LHCN-M2 (cell line): ENCODE measurements at places on chromosomes 13 and 19.
A peak's percentile ranks its signal among the peaks of the same experiment; 100 is the strongest.

DNA sequence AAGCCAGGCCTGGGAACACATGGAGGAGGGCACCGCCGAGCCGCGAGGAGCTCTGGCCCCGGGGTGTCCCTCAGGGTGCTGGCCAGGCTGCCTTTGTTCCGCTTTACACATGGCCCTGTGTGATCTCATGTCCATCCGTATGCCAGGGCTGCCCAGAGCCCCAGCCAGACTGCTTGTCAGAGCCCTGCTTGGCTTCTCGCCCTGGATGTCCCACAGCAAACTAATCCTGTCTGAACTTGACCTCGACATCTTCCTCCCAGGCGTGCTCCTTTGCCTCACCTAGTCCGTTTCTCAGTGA, 14.3 kb downstream of the BCKDHA start:
- DNase-seq = no peak

DNA sequence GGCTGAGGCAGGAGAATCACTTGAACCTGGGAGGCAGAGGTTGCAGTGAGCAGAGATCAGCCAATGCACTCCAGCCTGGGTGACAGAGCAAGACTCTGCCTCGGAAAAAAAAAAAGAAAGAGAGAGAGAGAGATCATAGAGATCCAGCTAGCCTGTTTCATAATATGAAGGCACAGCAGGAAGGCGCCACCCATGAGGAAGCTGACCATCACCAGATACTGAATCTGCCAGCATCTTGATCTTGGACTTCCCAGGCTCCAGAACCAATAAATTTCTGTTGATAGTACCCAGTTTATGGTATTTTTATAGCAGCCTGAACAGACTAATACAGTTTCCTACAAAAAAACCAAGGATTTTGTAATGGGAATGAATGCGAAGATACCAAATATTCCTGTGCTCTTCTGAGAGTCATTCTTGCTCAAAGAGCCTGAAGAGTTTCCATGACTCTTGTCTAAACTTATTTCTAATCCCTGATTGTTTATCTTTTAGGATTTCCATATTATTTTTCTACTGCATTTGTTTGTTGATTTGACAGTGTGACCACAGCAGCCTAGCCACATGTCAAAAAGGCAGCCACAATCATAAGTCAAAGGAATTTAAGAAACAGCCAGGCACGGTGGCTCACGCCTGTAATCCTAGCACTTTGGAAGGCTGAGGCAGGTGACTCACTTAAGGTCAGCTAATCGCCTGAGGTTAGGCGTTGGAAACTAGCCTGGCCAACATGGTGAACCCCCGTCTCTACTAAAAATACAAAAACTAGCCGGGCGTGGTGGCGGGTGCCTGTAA, 37.7 kb upstream of the PDCD5 start:
- peak; percentile 78 for DNase-seq

- DNase-seq = peak; percentile 98
Measured at GRCh38 chr19:41299755-41300089, 10.2 kb upstream of the CCDC97 start.

GRCh38 chr13:22028831-22029230, 358.0 kb downstream of the FGF9 start:
- DNase-seq = no peak

GRCh38 chr19:35643255-35644205, 2.0 kb downstream of the ETV2 start:
- peak; percentile 76 for DNase-seq

- DNase-seq = no peak
Measured at GRCh38 chr13:52849291-52850071, 1.0 kb upstream of the PCDH8 start.

GRCh38 chr19:4861147-4861546, 6.3 kb downstream of the PLIN3 start:
- no peak for DNase-seq

DNA sequence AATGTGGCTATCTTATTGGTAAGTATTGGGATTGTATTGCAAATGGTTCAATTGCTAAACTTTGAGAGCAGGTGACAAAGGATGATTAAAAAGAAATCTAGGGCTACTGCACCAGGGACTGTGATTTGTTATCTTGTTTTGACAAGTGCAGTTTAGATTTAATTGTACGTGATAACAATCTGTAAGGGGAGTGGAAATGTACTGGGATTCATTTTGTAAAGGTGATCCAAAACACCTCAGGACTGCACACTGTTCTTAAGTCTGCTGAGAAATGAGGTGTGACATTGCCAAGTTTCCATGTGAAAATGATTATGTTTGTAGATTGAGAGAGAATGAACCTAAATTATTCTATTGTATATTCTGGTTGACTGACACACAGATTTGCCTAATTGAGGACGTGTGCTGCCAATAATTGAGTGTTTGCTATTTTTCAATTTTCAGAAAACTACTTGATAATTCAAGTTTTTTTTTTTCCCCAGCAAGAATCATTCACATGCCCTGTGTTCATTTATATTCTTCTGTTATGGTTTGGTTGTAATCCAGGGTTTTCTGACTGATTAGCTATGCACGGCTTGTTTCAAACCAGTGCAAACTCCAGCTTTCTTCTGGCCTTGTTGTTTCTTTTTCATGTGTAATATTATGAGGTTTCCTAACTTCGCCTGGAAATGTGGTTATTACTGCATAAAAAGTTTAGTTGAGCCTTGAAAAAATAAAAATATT, 308.0 kb downstream of the OLFM4 start:
- no peak for DNase-seq

DNA sequence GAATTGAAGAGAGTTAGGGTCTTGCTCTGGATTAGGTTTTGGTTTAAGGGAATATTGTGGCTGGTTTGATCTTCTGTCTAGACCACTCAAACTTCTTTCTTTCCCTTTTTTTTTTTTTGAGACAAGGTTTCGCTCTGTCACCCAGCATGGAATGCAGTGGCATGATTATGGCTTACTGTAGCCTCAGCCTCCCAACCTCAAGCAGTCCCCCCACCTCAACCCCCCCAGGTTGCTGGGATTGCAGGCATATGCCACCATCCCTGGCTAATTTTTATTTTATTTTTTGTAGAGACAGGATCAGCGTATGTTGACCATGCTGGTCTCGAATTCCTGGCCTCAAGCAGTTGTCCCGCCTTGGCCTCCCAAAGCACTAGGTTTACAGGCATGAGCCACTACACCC, 21.2 kb downstream of the ARHGAP35 start:
- DNase-seq = no peak

DNA sequence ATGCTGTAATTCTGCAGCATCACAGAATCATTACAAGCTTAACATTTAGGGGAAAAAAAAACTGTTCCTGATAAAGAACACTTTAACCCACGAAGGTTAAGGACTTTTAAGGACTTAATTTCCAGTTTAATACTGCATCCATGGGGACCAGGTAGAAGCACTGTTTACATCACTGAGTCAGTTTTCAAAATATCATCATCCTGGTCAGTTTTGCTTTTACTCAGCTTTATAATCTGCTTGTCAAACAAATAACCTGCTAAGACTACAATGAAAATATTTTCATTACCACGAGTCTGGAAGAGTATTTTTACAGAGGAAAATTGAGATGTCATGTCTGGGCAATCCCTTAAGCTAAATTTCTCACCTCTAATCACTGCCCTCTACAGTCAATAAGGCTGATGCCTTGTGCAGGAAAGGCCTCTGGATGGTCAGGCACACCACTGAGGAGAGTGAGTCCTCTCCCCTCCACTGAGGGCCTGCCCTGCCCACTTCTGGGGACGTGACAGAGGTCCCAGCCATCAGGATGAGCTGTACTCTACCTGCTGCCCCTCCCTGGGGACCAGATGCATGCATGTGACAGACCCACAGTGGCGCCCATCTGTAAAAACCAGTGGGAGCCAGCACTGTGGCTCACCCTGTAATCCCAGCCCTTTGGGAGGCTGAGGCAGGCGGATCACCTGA, 31.0 kb downstream of the FOXO1 start:
- DNase-seq = no peak

DNA sequence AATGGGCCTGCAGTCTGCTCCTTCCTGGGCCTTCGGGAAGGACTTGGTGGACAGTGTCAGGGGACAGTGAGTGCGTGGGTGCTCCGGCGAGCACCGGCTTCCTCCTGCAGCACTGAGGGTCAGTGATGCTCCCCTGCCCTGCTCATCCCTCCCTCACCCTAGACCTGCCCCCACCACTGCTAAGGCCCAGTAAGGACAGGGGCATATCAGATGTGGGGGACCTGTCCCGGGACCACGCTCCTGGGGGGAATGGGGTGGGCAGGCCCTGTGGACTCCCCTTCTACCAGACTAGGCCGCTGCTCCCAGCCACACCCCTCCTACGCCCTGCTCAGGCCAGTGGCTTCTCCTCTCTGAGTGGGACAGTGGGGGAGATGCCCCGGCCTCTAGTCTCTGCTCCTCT, 3.2 kb downstream of the MICOS13 start:
- no peak for DNase-seq

DNA sequence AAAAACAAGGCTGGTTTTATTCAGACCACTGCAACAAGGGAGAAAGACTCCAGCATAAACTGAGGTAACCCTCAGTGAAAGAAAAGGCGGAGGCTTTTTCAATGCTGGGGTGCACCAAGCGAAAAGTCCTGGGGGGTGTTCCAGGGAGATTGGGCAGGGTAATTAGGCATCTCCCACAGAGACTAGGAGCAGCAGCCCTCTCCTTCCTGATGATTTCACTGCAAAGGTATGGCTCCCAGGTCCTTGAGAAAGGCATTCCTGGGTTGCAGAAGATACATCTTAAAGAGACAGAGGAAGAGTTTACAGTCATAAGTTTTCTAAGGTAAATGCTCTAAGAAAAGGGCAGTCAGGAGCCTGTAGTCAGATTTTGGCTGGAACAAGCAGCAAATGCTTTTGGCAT, 412.0 kb downstream of the FOXO1 start:
- DNase-seq = no peak

DNA sequence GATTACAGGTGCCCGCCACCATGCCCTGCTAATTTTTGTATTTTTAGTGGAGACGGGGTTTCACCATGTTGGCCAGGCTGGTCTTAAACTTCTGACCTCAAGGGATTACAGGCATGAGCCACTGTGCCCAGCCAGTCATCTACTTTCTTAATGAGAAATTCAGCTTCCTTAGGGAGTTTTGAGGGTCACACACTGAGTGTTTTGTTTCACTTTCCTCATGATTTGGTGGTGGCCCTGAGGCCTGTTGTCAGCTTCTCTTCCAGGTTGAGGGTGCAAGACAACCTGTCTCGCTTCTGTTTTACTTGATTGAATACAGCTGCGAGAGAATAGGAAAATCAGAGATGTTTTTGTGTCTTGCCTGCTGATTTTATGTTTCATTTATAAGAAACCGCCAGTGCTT, 9.9 kb downstream of the FRY start:
- DNase-seq = no peak

- no peak for DNase-seq
Measured at GRCh38 chr19:800360-801029, 3.2 kb downstream of the PTBP1 start.

- DNase-seq = peak; percentile 23
Measured at GRCh38 chr19:46082728-46083050, 41.8 kb downstream of the IGFL3 start.

DNA sequence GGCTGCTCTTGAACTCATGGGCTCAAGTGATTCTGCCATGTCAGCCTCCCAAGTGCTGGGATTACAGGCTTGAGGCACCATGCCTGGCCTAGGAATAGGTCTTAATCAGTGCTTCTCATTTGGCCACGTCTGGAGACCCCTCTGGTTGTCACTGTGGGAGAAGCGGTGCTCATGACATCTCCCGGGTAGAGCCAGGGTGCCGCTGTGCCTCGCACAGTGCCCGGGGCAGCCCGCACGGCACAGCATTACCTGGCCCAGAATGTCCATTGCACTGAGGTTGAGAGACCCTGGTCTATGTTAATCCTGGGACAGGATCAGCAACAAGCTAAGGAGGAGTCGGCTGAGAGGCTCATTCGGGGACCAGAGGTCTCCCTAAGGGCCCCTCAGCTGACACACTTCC, 160.8 kb downstream of the EFNB2 start:
- DNase-seq = no peak

DNA sequence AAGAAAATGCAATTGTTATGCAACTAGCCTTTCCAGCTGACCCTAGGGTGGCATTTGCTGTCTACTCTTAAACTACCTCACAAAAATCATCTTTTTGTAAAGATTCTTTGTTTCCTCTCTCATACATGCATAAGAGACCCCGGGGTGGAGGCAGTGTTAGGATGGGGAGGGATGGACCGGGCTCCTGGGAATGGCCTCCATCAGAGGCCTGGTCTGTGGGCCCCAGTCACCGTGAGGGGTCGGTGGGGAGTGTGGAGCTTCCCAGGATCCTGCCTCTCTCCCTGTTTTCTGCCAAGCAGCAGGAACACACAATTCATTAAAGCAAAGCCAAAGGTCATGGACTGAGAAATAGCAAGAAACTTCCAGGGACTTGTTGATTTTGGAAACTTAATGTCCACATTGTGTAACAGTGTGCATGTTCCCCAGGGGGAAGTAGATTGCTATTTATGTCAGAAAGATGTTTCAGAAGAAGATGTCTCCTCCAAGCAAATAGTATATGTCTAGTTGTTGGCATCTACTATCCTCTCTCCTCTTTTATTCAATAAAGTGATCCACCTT, 241.4 kb downstream of the ENOX1 start:
- peak; percentile 18 for DNase-seq

DNA sequence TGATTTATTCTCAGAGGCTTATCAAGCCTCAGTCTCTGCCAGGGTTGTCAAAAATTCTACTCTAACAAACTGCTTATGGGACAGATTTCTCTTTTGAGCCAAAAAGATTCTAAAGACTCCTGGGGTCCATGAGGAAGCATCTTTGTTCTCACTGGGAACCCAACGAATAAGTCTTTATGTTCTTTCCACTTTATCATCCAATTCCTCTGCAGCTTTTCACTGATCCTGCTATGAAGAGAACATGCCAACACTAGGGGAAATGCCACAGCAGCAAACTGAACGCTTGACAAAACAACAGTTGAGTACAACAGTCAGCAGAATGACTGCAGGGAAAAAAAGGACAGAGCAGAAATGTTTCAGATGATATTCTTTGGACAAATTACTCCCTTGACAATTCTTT, 22.2 kb downstream of the DCLK1 start:
- DNase-seq = no peak

GRCh38 chr19:840519-841206, at the start of gene PRTN3:
PRTN3 (plus strand) TSS chr19:840999; CDS start chr19:841009, 10 bp downstream.
- no peak for DNase-seq

- no peak for DNase-seq
Measured at GRCh38 chr13:67935626-67936025, 705.5 kb upstream of the PCDH9 start.

DNA sequence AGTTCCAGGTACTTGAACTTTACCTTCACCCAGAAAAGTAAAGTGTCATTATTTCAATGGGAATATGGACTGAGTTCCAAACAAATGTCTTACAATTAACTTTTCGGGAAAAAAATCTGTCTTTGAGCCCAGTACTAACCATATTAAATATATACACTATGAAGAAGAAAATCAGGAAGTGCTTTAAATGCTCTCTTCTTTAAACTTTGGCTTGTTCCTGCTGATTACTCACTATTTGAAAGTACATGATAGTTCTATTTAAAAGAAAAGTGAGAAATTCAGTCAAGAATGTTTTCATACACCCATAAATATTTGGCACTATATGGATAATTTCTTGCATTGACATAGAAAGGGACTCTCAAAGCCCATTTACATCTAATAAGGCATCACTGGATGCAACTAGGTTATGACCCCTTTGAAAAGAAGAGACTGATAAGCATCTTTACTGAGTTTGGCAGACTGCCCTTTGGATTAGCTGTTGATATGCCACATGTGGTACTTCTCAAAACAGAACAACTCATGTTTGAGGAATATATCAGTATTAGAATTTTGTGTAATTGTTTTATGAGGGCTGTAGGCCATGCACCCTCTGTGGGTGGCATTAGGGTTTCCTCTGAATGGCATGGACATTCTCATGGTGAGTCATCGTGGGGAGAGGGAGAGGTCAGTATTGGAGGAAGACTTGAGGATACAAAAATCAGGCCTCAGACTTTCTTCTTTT, 25.0 kb upstream of the VWA8 start:
- peak; percentile 75 for DNase-seq

- DNase-seq = no peak
Measured at GRCh38 chr13:108305655-108306054, 36.1 kb downstream of the TNFSF13B start.
